ENCODE measurements at places on chromosomes 6 and 20.

GRCh38 chr20:20761301-20761700 lies 48.9 kb upstream of the RALGAPA2 start:
- DNase-seq: no peak

DNA sequence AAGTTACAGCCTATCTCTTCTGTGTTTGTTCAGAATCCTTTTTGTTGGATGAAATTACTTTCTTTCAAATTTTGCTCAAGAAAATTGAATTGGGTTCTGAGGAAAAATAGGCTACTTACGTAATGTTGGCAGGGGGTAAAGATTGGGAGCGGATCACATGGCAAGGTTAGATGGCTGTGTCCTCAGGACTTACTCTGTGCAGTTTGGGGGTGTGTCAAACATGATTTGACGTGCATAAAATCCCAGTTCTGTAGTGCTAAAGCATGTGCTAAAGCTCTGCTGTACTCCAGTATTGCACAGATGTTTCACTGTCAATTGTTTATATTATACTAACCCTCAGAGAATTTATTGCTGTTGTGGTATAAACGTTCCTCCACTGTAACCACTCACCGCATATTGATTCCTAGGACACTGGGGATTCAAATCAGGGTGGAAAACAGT lies 2.6 kb downstream of the NT5E start:
- no peak for DNase-seq

DNA sequence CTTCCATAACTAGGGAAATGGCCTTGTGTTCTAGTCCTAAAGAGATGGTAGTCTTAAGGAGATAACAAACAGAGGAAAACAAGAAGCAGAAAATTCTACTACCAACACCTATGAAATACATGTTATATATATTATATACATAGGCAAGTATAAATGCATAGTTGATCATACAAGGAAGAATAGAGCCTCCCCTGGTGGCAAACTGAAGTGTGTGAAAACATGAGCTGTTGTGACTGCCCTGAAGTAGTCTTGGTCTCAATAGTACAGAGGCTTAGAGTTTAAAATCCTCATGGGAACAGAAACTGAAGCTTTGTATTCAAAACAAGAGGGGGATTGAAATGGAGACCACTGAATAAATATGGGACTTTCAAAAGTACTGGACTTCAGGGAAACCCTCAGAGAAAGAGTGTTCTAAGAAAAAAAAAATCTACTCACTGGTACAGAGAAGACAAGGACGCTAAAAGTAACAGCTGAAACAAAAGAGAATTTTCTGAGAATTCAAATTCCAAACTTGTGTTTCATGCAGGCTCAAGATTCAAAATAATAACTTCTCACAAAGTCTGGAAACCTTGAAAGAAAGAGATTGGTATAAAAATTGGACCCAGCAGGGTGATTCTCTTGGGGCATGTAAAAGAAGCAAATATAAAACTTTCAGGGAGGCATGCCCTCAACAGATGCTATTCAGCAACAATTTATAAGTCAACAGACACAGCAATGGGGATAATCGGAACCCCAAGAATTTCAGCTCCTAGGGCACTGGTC lies 59.7 kb upstream of the SAMD3 start:
- no peak for DNase-seq

DNA sequence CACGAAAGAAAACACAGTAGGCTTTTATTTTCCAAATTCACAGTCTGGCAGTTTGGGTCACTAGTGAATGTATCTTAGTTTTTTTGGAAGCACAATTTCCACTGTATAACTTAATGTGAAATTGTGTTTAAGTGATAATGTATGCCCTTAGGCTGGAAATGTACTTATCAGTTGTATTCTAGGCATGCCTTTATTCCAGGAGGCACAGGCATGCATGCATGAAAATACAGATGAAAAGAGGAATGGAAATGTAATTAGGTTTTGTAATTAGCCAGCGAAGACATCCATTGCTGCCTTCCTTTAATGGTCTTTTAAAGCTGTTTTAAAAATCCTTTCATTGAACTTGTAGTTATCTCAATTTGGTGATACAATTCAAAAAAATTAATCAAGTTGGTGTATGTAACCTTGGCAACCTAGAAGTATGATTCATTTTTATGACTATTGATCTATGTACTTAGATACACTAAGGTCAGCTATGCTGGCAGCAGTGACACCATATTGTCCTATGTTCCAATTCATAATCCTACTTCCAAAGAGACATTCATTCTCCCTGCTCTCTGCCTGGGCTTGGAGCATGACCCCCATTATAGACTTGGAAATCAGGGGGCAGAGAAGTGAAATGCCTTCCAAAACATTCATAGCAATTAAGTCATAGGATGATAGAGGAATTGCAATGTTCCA lies 73.1 kb downstream of the SNAP25 start:
- DNase-seq: no peak

DNA sequence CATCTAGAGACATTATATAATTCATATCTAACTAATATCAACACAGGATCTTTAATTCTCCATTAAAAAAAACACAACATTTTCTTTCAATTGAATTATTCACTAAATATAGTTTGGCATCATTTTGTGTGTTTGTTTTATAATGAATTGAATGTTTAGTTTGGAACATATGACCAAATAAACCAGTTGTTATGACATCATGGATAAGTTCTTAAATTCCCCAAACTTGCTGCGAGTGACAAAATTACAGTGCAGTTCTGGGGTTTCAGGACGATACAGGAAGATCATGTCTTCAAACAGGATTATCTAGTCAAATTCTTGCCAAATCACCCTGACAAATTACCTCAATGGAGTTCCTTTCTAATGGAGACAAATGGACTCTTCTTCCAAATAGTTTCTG lies 473.6 kb downstream of the EPM2A start:
- no peak for DNase-seq
